ENCODE measurements at places on chromosomes 7 and 10.

- DNase-seq: no peak
Measured at GRCh38 chr7:68509603-68510002, 1088.7 kb upstream of the AUTS2 start.

DNA sequence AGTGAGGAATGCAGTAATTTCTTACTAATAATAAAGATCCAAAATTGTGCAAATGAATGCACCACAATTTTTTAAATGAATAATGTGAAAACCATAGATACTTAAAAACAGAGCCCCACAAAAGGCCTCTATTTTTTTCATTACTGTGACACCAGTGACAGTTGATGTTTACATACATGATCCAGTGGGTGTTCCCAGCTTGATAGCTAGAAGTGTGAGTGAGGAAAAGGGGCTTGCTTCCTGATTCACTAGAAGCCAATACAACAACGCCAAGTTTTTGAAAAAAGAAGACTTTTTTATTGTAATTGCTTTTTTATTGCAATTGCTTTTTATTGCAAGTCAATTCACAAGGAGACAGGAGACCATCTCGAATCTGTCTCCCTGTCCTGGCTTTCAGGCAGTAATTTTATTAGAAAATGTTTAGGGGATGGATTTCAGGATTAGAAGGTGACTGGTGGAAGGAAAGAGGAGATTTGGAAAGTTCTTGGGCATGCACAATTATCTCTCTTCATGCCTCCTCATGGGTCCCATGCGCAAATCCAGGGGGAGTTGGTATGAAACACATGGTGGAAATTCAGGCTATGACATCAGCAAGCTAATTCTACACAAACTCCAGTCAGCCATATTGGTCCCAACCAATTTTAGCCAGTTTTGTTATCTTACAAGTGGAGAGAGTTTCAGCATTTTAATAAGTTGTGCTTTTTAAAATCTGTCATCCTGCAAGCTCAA, 44.4 kb upstream of the ZNF438 start:
- DNase-seq: no peak

GRCh38 chr10:114642729-114643128, 15.3 kb downstream of the ABLIM1 start:
- DNase-seq: no peak

DNA sequence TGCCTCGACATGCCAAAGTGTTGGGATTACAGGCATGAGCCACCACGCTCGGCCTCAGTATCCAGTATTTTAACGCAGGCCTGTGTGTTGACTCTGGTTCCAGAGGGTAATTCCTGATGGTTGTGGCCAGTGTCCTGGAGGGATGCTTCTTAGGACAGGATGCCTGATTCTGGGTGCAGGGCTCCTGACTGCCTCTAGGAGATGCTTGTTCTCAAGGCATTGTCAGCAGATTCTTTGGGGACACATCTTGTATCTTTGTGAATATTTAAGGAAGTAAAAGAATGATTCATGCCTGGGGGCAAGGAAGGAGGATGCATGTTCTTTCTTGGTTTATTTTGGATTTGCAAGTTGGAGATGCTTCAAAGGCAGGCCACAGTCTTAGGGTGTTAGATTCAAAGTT, 2.2 kb downstream of the ZDHHC4 start:
- DNase-seq: no peak

GRCh38 chr7:137999496-138000080, 2.3 kb downstream of the CREB3L2 start:
- DNase-seq: no peak

DNA sequence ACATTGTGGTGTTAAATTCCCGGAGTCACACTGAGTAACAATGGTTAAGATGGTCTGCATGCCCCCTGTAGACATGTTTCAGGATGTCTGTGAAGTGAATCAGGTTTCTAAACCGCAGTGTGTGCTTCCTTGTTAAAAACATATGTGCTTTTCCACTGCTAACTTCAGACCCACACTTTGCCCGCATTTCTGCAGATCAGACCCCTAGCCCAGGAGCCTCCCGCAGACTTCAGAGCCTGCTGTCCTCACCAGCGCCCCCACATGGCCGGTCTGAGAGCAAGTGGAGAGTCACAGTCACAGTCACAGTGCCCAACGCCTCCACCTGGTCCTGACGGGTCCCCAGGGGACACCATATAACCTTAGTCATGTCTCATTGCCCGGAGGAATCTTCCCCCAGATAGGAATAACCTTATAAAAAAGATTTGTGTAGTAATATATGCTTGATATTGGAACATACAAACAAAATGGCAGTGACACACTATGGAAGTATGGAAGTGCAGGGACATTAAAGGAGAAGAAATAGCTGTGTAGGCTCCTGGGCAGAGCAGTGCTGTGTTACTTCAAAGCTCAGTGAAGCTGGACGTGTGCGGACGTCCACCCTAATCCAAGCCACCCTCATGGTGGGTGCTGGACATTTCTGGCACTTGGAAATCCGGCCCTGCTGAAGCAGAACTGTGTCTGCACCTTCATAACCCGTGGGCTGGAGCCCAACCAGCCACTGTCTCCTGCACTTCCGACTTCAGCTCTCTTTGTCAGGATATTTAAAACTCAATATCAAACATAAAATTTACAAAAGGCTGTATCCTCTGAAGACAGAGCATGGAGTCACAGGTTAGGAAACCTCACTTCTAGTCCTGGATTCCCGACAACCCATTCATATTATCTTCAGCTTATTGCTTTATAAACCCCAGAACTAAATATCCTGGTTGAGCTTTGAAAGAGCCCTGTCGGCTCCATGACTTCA, 29.0 kb downstream of the GSTO2 start:
- no peak for DNase-seq

DNA sequence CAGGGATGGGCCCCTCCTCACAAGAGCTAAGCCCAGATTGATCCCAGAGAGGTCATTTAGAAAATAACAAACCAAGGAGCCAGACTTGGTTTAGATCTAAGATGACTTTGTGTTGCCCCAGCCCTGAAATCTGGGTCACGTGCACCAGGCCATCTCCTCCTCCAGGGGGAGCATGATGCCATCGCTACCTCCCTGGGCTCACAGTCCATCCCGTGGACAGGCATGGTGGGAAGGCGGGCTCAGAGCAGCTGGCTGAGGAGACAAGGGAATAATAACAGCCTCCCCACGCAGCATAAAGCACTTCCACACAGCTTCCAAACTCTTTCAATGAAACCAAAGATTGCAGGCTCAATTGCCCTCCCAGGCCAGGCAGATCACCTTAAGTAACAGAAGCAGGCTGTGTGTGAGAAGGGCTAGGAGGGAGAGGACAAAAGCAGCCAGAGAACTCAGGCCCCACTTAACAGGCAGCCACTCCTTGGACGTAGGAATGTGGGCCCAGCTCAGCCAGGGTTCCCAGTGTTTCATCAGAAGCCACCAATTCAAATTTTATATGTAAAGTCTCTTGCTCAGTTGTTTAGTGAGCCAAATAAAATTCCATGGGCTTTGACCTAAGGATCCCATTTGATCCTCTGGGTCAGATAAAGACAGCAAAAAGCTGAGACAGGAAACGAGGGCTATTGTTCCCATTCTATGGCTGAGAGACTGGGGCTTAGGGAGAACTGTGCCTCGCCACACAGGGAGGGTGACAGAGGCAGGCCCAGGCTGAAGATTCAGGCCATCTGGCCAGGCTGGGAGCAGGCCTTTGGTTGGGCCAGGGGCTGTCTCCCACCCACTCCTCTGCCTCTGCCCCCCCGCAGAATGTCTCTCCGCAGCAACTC, 100.2 kb downstream of the COL13A1 start:
- DNase-seq: no peak

- no peak for DNase-seq
Measured at GRCh38 chr10:78869508-78870454, 199.0 kb upstream of the ZMIZ1 start.

- DNase-seq: no peak
Measured at GRCh38 chr7:130197094-130197493, 8.1 kb downstream of the TMEM209 start.

- DNase-seq: no peak
Measured at GRCh38 chr10:104250371-104250770, 4.3 kb upstream of the GSTO1 start.

DNA sequence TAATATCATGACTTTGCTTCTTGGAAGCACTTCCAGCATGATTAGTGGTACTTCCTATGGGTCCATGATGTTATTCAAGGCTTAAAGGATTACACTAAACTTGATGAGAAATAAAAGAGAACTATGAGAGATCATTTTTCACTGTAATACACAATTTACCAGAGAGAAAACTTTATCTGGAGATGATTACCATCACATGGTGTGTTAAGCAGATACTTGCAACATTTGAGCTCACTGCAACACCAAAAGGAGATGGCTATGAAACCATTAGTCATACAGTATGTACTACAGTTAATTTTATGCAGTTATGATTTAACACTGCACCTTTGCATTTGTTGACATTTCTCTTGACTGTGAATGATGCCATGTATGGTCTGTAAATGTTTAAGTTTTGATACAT, 311.3 kb upstream of the AOAH start:
- no peak for DNase-seq

DNA sequence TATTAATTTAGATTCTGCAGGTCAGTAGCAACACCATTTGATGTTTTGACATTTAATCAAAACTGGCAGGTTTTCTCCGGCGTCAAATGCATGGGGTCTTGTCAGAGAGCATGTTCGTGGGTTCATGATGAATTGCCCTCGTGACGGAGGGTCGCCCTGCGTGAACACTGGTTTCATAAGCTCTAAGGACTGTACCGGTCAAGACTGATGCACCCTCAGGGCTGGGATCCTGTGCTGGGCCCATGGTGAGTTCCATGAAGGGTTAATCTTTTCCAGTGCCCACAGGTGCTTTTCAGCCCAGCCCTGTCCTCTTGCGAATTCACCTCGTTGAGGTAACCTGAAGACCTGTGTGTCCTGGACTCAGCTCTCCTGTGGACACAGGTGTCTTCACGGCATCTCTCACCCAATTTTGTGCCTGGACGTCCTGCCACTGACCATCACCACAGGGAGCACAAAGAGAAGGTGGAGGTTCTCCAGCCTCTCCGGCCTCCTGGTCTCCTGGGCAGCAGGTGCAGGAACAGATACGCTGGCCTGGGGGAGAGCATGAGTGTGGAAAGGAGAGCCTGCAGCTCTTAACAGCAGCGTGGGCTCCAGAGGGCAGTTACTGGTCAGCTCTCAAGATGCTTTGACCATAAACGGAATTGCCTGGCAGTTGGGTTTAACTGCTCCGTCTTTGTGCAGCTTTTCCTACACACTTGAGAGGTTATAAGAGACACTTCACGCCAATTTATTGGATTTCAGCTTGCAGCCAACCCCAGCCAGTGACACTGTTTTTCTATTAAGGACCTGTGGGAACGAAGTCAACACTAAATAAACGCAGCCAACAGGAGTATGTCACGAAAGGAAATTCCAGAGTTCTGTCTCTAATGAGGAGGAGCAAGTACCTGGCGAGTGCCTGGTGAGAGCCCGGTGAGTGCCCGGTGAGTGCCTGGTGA, 37.4 kb upstream of the CFAP46 start:
- no peak for DNase-seq

DNA sequence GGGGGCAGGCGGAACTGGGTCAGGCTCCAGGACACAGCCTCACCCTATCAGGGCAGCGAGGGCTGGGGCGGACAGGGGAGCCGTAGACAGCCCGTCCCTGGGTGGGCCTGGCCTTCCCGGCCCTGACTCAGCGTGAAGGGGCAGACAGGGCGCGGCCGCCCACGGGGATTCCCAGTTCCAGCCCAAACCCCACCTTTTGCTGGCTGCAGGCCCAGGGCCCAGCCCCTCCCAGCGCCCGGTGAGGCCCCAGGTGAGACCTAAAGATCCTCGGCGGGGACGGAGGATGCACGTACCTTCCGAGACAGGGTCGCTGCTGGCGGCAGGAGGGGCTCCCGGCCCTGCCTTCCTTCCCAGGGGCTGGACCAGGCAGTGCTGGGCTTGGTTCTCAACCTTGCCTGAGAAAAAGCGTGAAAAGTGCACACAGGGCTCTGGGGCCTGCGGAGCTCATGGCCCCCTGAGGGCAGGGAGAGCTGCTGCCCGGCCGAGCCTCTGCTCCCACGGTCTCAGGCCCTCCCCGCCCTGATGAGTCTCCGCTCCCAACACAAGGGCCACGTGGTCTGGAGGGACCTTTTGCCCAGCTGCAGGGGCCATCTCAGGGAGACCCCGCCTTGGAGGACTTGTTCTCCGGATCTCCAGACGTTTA, 43.9 kb upstream of the DNAJB6 start:
- no peak for DNase-seq

DNA sequence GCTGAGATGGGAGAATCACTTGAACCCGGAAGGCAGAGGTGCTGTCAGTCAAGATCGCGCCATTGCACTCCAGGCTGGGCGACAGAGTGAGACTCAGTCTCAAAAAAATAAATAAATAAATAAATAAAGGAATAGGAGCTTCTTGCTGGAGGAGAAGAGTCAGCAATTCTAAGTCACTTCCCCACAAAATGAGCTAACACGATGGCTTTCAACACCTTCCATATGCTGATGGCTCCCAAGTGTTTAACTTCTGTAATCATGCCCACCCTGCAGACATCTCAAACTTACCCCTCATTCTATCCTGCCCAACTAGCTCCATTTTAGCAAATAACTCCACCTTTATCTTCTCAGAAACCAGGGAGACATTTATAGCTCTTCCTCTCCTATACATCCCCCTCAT, 21.2 kb downstream of the PSAP start:
- no peak for DNase-seq

- DNase-seq: no peak
Measured at GRCh38 chr10:101830322-101831168, 12.3 kb upstream of the OGA start.
